ENCODE measurements at places on chromosomes 7 and 10.

DNA sequence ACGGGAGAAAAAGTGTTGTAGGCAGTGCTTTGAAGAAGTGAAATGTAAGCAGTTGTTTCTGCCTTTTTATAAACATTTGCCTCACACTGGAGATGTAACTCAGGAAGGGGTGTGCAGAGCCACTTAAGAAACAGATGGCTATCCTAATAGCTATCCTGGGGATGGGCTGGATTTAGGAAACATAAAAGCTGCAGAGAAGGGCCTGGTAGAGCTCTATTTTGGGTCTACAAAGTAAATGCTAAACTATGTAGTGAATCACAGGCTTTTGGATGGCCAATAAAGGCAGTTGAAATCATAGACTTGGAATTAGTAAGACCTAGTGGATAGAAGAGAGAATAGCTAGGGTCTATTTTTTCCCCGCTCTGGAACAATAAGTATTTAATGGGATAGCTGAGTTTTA is 79.9 kb upstream of the AGR3 start:
- peak; percentile 57 for DNase-seq

DNA sequence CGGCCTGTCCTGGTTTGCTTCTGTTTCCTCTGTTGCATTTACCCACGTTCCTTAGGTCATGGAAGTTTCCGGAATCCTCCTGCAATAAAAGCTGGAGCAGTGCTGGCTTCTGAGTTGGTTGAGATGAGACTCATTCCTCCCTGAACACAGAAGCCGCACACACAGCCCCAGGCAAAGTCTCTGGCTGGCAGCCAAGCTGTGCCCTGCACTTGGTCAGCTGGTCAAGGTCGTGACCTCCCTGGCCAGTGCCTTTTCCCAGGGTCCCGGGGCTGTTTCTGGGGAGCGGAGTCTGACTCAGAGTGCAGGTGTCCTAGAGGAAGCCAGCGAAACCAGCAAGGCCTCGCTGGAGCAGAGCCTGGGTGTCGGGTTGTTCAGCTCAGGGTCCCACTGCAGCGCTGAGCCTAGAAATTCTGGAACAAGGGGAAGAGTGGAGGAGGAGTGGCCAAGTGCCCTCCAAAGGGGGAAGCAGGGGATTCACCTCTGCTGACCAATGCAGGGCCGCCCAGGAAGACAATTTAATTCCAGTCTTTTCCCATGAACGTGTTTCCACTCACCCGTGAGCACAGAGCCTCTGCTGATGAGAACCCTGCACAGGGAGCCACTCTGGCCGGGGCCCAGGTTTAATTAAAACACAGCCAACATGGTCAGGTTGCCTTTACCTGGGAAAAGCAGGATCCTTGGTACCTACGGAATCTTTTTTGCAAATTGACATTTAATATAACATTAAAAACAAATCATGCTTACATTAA is 245.5 kb upstream of the PPP2R2D start:
- DNase-seq: no peak

DNA sequence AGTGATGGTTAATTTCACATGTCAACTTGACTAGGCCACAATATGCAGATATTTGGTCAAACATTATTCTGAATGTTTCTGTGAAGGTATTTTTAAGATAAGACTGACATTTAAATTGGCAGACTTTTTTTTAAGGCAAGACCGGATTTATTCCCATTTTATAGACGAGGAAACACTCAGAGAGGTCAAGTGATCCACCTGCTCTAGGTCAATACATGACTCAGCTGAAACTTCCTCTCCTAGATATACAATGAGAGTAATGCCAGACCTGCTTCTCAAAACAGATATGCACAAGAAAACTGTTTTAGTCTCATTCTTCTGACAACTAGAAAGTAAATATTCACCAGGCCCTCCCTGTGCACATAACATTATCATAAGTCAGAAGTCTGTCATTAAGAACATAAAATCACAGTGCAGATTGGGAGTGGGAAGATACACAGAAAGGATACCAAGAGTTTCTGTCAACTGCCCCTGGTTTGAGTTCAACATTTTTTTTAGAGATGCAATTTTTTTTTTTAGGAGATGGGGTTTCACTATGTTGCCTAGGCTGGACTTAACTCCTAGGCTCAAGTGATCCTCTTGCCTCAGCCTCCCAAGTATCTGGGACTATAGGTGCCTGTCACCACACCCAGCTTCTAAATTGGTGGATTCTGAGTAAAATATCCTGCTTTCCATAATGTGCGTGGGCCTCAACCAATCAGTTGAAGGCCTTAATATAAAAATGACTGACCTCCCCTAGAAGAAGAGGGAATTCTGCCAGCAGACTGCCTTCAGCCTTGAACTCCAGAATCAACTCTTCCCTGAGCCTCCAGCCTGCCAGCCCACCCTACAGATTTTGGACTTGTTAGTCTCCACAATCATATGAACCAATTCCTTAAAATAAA is 121.4 kb downstream of the ZFAND4 start:
- no peak for DNase-seq

DNA sequence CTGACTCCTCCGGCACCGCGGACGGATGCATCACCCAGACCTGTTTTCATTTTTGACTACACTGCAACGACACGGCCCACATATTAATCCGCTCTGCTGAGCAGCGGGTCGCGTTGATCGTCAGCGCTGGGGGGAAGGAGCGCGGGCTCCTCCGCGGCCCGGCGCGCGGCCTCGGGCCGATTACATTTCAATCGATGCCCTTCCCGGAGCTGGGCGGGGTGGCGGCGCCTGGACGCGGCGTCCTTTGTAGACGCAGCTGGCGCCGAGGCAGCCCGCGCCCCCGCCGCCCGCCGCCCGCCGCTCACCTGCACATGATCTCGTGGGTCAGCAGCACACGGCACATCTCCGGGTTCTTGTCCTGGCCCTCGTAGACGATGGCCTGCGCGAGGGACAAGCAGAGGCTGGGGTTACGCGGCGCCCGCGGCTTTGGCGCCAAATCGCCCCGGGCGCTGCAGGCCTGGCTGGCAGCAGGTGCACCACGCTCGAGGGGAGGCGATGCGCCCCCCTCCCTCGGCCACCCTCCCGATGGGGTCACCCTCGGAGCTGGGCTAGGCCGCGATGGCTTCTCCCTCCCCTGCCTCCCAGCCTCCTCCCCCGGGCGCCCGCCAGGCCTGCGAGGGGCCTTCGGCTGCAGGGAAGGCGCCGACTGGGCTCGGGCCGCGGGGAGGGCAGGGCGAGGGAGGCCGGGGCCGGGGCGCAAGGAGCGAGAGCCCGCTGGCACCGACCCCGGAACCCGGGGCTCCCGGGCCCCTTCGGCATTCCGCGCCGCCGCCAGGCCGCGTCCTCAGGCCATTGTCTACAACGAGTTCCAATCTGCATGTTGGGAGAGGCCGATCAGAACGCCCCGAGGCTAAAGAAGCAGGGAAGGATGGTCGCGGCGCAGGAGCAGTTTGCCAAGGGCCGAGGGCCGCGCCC is 5.2 kb downstream of the EBF3 start:
- DNase-seq: no peak

GRCh38 chr7:3259711-3260400 is 41.2 kb upstream of the SDK1 start:
- no peak for DNase-seq

GRCh38 chr10:100972115-100972903 is 3.0 kb downstream of the SEMA4G start:
- DNase-seq: no peak

DNA sequence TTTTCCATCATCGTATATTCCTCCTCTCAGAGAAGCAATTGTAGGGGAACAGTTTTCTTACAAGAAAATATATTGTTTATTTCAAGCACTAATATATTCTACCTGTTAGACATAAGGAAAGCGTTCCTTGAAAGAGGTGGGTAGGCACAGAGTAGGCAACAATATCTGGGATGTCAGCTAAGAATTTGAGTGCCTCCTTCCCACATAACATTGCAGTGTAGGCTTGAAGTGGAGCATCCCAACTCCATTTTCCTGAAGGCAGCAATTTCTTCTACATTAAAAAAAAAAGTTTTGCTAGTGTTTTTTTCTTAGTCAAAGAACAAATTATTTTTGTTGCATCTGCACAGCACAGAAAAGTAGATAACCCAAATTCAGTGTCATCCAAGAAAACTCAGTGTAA is 20.8 kb downstream of the BCAP29 start:
- DNase-seq: no peak

DNA sequence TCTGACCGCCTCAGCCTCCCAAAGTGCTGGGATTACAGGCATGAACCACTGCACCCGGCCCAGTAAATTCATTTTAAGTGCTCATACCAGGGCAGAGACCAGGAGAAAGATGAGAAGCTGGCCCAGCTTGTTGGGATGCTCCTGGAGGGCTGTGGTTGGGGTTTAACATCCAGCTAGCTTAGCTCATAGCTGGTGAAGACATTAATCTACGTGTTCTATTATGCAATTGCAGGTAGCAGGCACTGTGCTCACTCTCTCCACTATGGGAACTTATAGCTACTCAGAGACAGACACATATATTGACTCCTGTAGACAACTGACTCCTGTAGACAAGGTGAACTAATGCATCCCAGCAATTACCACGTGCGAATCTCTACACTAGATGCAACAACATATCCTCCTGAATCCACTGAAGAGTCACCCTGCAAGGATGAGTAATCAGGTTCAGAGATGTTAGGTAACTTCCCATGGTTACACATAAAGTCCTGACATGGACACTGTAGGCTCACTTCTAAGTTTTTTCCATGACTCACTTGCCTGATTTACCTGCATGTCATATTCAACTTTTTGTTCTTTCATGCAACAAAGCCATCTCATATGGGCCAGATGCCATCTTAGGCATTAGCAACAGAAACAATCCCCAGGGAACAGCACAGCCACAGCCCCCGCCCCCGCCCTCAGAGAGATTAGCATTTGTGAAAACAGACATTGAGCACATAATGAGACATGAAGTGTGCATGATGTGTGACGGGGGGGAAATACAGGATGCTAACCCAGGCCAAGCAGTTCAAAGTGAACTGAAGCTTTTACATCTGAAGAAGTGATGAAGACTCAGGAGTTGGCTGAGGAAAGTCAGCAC is 37.2 kb downstream of the ERLIN1 start:
- DNase-seq: peak; percentile 3
